ENCODE measurements at places on chromosomes 6 and 20. TPM values are rescaled to one million over a fixed set of nuclear protein-coding genes. Genes with fewer than 3 reads are reported as not detected.
A peak's percentile ranks its signal among the peaks of the same experiment; 100 is the strongest.

DNA sequence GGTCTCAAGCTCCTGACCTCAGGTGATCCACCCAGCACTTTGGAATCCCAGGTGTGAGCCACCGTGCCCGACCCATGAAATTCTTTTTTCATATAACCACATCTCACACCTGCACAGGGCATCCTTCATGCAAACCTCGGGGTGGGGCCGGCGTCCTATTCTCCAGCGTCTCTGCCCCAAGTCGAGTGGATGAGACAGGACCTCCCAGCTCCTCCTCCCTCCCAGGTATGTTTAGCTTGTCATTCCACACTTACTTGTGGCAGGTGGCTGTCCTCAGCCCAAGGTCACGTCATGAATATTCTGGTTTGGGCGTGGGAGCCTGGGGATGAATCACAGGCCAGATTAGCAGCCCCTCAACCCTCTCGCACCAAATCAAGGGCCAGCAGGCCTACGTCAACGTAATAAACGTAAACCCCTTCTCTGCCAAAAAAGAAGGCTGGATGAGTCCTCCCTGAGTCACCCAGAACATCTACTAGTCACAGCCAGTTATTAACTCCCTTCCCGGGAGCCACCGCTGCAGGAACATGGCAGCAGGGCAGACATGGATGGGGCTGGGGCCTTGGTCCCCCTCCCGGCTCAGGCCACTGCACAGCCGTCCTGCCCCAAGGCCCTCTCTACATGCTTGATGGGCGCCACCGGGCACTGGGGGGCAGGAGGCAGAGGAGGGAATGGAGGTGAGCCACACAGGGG lies 91.7 kb downstream of the YTHDF1 start:
- peaks cover 9% of the 10 kb centered on the region for H3K27me3 ChIP-seq
- H3K36me3 ChIP-seq: no peaks in the 10 kb centered on the region
- H3K4me3 ChIP-seq: no peak overlapping the region
- H3K4me1 ChIP-seq: no peaks in the 10 kb centered on the region
- peak; percentile 2 for DNase-seq

DNA sequence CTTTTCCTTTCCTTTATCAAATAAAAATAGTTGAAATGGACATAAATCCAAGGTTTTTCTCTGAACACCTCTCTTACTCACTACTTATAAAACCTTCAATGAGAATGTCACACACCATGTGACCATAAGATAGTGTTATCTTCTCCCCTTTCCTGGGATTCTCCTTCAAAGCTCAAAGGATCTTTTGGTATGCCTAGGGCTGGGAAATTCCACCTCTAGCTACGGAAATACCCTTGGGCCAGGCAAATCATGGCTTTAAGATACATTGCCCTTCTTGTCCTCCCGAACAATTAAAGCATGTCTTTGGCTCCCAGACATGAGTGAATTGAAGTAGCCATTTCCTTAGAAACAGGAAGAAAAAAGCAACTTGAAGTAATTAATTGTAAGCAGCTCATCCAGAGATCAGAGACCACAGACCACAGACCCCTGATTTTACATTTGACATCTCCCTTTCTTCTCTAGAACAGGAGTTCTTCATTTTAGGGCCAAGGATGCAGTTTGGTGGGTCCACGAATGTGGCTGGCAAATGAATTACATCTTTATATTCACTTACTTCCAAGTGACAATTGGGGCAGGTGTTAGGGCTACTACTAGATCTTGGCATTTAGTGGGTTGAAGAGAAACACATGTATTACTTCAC lies 4.1 kb downstream of the PLCB4 start:
- H3K27me3 ChIP-seq: peaks cover 9% of the 10 kb centered on the region
- no peak overlapping the region for H3K4me3 ChIP-seq
- no peak for DNase-seq
- H3K36me3 ChIP-seq: peaks cover 2% of the 10 kb centered on the region
- H3K27ac ChIP-seq: no peak overlapping the region

Gene TGM3
- total RNA-seq: not detected

- H3K4me3 ChIP-seq: no peak overlapping the region
- no peak overlapping the region for H3K27ac ChIP-seq
- no peaks in the 10 kb centered on the region for H3K36me3 ChIP-seq
These were observed 115.7 kb downstream of the TAF4 start for GRCh38 chr20:61949714-61950640.

DNA sequence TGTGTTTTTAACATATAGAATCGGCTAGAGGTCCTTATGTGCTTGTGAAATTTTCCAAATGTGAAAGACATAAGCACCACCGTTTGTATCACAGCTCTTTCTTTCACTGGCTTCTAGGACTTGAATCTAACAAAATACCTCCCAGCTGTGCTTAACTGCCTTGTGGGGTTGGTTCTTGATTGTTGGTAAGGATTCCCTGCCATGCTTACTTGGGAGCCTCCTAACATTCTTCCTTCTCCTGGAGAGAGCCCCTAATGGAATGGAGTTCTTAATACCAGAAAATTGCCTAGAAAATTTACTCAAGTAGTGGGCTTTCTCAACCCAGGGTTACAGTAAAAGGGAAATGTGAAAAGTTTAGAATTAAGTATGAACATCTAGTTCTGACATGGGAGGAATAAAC lies 121.2 kb downstream of the COL19A1 start:
- no peak for DNase-seq
- H3K4me1 ChIP-seq: no peaks in the 10 kb centered on the region
- peaks cover under 1% of the 10 kb centered on the region for H3K27me3 ChIP-seq
- H3K4me3 ChIP-seq: no peak overlapping the region

DNA sequence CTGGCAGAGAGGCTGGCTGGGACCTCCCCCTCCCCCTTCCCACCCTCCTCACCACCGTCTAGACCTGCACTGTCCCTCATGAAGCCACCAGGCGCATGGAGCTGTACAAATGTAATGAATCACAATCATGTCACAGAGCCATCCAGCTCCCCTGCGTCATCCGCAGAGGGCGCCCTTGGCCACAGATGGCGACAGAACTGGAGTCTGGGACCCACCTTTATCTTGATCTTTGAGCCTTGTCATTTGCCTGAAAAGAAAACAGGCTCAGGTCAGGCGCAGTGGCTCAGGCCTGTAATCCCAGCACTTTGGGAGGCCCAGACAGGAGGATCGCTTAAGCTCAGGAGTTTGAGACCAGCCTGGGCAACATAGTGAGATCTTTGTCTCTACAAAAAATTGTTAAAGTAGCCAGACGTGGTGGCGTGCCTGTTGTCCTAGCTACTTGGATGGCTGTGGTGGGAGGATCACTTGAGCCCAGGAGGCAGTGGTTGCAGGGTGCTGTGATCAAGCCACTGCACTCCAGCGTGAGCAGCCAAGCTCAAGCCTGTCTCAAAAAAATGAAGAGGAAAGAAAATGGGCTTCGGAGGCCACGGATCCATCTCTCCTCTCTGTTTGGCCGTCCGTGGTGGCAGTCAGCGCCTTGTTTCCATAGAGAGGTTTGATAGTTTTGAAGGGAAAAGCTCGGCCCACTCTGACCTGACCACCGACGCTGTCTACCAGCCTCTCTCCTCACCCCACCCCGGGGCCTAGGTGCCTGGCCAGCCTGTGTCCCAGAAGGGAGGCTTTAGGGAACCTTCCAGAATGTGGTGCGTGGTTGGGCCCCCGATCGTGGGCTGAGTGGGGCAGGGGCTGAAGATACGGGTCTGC lies 6.2 kb downstream of the COL9A3 start:
- H3K36me3 ChIP-seq: no peaks in the 10 kb centered on the region
- H3K27me3 ChIP-seq: peaks cover 3% of the 10 kb centered on the region
- H3K4me3 ChIP-seq: no peak overlapping the region
- peak; percentile 82 for DNase-seq
- no peak overlapping the region for H3K27ac ChIP-seq
- no peaks in the 10 kb centered on the region for H3K4me1 ChIP-seq

DNA sequence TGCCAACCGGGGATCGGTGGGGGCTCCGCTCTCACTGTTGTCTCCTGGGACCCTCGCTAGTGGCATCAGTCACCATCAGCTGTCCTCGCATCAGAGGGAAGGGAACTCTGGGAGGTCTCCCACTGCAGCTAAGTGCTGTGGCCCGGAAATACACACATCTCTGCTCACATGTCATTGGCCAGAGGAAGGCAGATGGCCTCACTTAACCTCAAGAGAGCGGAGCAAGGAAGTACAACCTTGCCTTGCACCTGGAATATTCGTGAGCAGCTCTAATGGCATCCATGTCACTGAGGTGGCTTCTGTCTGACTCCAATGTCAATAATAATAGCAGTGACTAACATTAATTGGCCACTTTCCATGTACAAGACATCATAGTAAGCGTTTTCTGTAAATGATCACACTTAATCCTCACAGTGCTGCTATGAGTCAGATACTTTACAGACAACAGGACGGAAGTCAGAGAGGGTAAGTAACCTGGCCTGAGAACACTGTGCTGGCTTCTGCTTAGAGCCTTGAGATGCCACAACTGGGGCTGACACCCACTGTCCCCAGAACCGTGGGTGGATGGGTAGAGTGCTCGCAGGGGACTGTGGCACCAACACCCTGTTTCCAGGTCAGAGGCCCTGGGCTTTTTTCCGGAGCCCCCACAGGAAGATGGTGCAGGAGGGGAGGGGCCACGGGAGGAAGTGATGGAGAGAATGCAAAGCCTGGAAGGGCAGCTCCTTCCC lies 6.0 kb downstream of the LHFPL5 start:
- H3K27me3 ChIP-seq: peaks cover 10% of the 10 kb centered on the region
- H3K4me1 ChIP-seq: no peaks in the 10 kb centered on the region
- no peak for DNase-seq

DNA sequence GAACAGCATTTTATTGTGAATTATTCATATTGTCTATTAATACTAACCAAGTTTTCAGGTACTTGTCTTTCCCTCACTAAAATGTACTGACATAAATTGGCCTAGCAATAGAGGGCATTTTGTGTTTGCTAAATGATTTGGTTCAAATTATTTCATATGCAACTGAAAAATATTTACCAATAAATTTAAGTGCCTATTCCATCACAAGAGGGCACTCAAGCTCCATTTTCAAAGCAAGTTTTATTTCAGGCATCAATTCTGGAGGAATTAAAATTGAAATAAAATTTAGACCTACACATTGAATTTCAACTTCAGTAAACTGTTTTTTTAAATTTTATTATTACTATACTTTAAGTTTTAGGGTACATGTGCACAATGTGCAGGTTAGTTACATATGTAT lies 114.3 kb upstream of the SYNCRIP start:
- H3K4me1 ChIP-seq: no peaks in the 10 kb centered on the region
- H3K4me3 ChIP-seq: no peak overlapping the region
- no peak overlapping the region for H3K27ac ChIP-seq

- H3K27ac ChIP-seq: no peak overlapping the region
- H3K4me1 ChIP-seq: no peaks in the 10 kb centered on the region
- no peaks in the 10 kb centered on the region for H3K27me3 ChIP-seq
- H3K36me3 ChIP-seq: peaks cover 30% of the 10 kb centered on the region
These were observed 221.4 kb downstream of the CDKAL1 start for GRCh38 chr6:20755631-20756030.

GRCh38 chr20:11401988-11402387 lies 515.7 kb upstream of the BTBD3 start:
- no peak overlapping the region for H3K4me3 ChIP-seq
- no peaks in the 10 kb centered on the region for H3K27me3 ChIP-seq
- no peaks in the 10 kb centered on the region for H3K4me1 ChIP-seq
- no peak overlapping the region for H3K27ac ChIP-seq

Gene DEFB124
- total RNA-seq: not detected

DNA sequence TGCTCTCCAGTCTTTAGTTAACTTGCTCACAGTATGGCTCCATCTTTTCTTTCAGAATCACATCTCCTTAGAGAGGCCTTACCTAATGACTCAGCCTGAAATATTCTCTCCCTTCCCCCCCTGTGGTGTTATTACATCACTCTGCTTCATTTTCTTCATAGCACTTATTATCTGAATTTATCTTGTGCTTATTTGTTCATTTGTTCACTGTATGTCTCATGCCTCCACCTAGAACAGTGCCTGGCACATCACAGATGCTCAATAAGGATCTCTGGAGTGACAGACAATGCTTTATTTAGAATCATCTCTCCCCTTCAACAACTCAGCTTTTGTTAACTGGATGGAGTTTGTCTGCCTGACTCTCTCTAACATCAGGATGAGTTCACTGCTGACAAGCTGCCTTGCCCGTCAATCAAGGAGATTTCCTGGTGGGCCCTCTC lies 96.6 kb upstream of the MAN1A1 start:
- no peak for DNase-seq
- H3K27me3 ChIP-seq: peaks cover 6% of the 10 kb centered on the region
- H3K4me1 ChIP-seq: peaks cover 22% of the 10 kb centered on the region
- H3K36me3 ChIP-seq: peaks cover 1% of the 10 kb centered on the region
- H3K4me3 ChIP-seq: no peak overlapping the region

GRCh38 chr6:158468666-158469065 lies 91.2 kb upstream of the TMEM181 start:
- no peaks in the 10 kb centered on the region for H3K4me1 ChIP-seq
- H3K36me3 ChIP-seq: peaks cover 16% of the 10 kb centered on the region
- H3K27me3 ChIP-seq: no peaks in the 10 kb centered on the region
- DNase-seq: peak; percentile 18

DNA sequence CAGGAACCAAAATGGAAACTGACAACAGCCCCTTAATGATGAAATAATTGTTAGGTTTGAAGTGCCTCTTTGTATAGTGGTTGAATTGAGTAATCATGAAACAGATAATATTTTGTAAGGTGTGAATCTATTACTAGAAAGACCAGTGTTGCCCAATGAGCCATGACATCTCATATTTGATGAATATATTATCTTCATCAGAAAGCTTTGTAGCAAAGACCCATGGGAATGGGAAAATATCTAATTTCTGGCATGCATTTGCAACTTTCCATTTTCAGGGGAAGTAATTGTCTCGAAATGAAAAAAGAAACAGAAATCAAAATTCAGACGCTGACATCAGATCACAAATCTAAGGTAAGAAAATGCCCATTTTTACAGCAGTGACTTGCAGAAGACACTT lies 57.3 kb upstream of the LAMP5 start:
- no peaks in the 10 kb centered on the region for H3K27me3 ChIP-seq
- DNase-seq: no peak
- no peak overlapping the region for H3K4me3 ChIP-seq
- no peaks in the 10 kb centered on the region for H3K4me1 ChIP-seq
- H3K27ac ChIP-seq: no peak overlapping the region

GRCh38 chr6:113719545-113719944 lies 137.6 kb upstream of the MARCKS start:
- no peak for DNase-seq
- peaks cover 8% of the 10 kb centered on the region for H3K27me3 ChIP-seq
- no peak overlapping the region for H3K27ac ChIP-seq
- H3K4me1 ChIP-seq: no peaks in the 10 kb centered on the region
- no peak overlapping the region for H3K4me3 ChIP-seq
- H3K36me3 ChIP-seq: no peaks in the 10 kb centered on the region

- no peak for DNase-seq
- no peaks in the 10 kb centered on the region for H3K36me3 ChIP-seq
- H3K4me1 ChIP-seq: peaks cover 6% of the 10 kb centered on the region
- H3K27me3 ChIP-seq: peaks cover 34% of the 10 kb centered on the region
These were observed 4.2 kb upstream of the BMP6 start for GRCh38 chr6:7721649-7722048.

Gene TBCC
- 15.3 TPM for total RNA-seq

Gene KCNG1
- total RNA-seq: 2.5 TPM

GRCh38 chr6:571892-572291 lies 85.0 kb downstream of the HUS1B start:
- DNase-seq: no peak
- H3K36me3 ChIP-seq: peaks cover 49% of the 10 kb centered on the region
- H3K4me3 ChIP-seq: no peak overlapping the region
- peaks cover 19% of the 10 kb centered on the region for H3K4me1 ChIP-seq
- no peak overlapping the region for H3K27ac ChIP-seq

Measured in activated CD4-positive, alpha-beta T cell treated with anti-CD3 and anti-CD28 coated beads for 36 hours (primary cell).